ENCODE measurements at places on chromosomes 12 and 14.

DNA sequence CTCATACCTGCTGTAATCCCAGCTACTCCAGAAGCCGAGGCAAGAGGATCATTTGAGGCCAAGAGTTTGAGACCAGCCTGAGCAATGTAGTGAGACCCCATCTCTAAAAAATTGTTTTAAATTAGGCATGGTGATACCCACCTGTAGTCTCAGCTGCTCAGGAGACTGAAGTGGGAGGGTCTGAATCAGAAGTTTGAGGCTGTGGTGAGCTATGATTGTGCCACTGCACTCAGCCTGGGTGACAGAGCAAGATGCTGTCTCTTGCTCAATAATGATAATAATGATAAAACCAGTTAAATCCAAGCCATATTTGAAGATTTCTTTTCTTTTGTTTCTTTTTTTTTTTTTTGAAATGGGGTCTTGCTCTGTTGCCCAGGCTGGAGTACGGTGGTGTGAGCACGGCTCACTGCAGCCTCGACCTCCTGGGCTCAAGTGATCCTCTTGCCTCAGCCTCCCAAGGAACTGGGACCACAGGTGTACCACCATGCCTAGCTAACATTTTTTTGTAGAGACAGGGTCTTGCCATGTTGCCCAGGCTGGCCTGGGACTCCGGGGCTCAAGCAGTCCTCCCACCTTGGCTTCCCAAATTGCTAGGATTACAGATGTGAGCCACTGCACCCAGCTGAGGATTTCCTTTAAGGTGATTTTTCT, 12.8 kb downstream of the PSMA6 start:
- no peak for DNase-seq

- no peak for DNase-seq
Measured at GRCh38 chr14:77241955-77242354, 29.1 kb downstream of the NGB start.

GRCh38 chr12:9406564-9407424, 198.6 kb upstream of the PZP start:
- no peak for DNase-seq

DNA sequence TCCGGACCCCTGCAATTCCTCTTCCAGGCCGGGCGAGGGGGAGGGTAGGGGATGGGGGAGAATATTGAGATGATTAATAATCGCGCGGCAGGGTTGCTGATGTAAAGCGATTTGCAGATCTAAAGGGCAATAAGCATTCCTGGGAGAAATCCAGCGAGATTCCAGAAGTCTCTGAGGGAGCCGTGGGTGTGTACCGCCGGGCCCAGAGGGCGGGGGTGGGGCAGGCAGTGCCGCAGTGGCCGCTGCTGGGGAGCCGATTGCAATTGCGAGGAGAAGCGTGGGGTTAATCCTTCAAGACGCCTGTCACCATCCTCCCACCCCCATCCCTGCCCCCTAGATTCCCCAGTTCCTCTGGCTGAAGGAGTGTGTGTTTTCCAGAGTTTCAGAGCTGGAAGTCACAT, 16.4 kb downstream of the FOS start:
- peak; percentile 27 for DNase-seq

GRCh38 chr14:92892589-92892988, 30.4 kb upstream of the CHGA start:
- DNase-seq = no peak

GRCh38 chr12:14767617-14768016, 35.7 kb downstream of the WBP11 start:
- DNase-seq = no peak

DNA sequence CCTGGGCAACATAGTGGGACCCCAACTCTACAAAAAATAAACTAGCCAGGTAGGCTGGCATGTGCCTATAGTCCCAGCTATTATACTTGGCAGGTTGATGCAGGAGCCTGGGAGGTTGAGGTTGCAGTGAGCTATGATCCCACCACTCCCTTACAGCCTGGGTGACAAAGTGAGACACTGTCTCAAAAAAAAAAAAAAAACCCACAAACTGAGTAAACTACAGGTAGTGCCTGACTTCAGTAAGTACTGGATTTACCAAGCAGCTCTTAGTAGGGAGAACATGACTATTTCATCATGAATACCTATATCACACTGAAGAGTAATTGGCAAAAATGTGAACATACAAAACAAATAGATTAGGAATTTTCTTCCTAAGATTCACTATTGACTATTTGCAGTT, 32.4 kb upstream of the AP4S1 start:
- no peak for DNase-seq

DNA sequence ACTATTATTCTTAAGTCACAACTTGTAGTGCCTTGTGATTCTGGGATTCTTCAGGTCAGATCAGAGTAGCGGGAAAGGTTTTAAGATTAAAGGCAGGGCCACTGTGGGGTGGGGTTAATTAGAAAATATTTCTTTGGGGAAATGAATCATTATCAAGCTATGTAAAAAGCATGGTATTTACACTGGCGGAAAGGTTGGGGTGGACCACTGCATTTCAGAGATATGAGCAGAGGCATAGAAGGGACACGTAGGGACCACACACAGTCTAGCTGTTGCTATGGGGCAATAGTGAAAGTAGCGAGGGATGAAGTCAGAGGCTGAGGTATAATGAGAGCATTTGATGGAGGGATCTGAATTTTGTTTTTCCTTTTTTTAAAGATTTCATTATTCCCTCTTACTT, 31.7 kb upstream of the KCNH3 start:
- no peak for DNase-seq

- no peak for DNase-seq
Measured at GRCh38 chr12:49955899-49956662, 5.5 kb downstream of the AQP2 start.

DNA sequence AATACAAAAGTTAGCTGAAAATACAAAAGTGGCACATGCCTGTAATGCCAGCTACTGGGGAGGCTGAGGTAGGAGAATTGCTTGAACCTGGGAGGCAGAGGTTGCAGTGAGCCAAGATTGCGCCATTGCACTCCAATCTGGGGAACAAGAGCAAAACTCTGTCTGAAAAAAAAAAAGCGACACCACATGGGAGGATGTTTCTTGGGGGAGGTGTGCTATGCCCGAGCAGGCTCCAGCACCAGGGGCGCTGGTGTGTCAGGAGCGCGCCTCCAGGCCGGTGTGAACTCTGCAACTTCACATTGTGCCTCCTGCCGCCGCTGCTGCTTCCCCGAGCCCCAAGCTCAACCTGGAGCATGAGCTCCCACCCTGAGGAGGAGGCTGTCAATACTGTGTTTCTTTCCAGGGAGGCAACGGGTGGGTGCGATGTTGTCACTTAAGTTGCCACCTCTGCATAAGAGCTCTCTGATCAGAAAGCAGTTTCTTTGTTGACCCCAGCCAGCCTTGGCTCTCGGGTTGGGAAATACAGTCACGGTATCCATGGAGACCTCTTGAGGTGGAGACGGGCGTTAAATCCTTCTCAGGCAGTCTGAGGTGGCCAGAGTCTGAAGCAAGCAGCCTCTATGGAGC, 18.9 kb downstream of the DEGS2 start:
- no peak for DNase-seq

- no peak for DNase-seq
Measured at GRCh38 chr12:3740480-3741231, 12.3 kb downstream of the CRACR2A start.

DNA sequence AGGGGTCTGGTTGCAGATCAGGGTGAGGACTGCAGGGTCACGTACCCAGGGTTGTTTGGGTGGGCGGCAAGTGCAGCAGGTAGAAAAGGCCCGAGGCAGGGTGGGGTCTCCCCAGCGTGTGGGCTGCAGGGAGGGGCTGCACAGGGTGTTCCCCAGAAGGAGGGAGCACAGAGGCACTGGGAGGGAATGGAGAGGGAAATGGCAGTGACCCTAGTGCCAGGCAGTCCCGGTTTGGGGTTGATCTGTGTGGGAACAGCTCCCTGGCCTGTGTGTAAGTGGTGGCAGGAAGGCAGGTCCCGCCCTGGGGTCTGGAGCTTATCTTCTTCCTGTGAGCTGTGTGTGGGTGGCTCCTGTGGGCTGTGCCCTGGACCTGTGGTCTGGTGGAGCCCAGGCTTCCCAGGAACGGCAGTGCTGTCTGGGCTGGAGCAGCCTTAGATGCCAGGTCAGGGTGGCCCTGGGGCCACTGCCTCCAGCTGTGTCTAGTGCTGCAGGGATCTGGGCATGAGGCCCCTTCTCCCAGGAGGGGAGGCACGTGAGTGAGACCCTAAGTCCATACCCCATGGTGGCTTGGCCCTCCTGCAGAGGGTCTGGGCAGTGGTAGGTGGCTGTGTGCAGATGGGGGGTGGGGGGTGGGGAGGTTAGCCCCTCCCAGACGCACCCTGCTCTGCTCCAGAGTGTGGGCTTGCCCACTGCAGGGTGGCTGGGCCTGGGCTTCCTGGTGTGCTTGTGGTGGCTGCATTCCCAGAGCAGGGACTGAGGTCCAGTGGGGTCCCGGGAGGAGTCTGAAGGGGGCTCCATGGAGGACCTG, 363.5 kb downstream of the TMEM121 start:
- DNase-seq = no peak

- DNase-seq = no peak
Measured at GRCh38 chr12:70154087-70154638, 89.1 kb upstream of the CNOT2 start.

GRCh38 chr14:91368776-91369416, 48.7 kb downstream of the CCDC88C start:
- no peak for DNase-seq

- DNase-seq = no peak
Measured at GRCh38 chr14:105866841-105867321, 340.5 kb downstream of the TMEM121 start.

- peak; percentile 29 for DNase-seq
Measured at GRCh38 chr12:76030341-76031080, 1.1 kb downstream of the PHLDA1 start.

GRCh38 chr14:91737619-91738018, 5.7 kb upstream of the CATSPERB start:
- no peak for DNase-seq

DNA sequence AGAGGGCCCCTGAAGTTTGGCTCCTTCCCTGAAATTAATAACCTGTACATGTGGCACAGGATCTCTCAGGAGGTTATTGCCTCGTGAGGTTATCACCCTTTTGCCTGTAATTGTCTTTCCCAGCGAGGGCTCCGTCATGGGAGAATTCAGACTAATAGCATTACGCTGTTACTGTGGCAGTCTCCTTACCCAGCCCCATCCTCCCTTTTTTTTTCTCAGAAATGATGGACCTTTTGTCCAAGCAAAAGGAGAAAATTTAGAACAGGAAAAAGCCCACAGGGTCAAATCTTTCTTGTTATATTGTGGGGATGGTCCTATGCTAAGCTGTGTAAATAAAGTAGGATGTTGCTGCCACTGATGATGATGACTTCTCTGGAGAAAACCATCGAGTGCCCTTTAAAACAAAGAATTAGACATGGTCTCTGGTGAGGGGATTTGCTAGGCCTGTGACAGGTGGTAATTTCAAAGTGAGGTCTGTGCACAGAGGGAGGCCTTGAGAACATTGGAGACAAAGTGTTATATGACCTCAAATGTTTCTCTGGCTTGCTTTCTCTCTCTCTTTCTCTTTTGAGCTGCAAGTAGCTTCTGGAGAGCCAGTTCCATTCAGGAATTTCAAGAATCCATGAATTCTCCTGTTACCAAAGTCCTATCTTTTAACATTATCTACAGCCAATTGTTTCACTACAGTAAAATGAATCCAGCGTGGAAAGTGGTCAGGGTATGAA, 357.2 kb downstream of the BMP4 start:
- DNase-seq = no peak

DNA sequence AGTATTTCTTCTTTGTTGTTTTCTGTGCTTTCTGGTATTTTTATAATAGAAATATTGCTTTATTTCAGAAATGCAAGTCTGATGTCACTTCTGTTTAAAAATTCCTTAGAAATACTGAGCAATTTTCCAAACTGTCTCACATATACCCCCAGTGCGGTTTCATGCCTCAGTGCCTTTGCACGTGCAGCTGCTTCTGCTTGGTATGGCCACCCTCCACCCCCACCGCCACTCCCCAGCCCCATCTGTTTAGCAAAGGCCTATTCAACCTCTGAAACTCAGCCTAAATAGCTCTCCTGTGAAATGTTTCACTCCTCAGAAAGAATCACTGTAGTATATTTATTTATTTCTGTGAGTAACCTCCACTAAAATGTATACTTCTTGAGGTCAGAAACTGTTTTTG, 52.3 kb downstream of the PPM1H start:
- no peak for DNase-seq

- DNase-seq = no peak
Measured at GRCh38 chr14:33350366-33350990, 411.8 kb downstream of the NPAS3 start.

DNA sequence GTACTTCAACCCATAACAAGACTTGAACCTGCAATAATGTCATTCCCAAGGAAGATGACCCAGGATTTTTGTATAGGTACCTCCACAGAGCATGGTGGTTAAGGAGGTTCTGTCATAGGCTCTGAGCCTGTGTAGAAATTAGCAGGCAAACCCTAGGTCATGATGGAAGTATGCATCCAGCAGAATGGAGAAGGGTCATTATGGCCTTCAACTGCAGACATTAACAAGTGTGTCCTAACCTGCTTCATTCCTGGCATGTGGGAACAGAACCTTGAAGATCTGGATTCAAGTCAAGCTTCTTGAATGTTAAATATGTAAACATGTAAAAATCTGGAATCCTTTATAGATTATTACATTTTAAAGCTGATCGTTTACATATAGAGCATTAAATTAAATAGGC, 116.2 kb upstream of the SLC38A4 start:
- DNase-seq = no peak

GRCh38 chr12:7916936-7917335, 19.1 kb downstream of the SLC2A3 start:
- DNase-seq = no peak

DNA sequence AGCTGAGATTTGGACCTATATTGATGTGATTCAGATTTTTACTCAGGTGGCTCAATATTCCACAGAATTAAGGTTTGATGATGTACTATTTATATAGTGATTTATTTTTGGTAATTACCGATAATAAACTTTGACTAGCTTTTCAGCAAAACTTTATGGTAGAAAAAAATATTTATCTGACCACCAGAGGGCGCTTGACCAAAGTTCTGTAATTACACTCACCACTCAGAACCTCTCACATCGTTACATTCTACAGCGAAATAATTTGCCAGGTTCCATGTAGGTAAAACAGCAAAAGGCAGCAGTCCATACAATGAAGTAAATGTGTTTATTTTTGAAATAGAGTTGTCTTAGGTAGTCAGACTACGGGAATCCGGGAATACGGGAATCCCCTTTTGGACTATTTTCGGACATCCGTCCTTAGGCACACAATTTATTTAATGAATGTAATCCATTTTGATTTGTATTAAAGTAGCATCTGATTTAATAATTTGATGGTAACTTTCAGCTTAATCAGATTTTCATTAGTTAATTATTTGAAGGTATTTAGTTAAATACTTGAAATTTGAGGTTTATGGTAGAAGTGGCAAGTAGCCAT, 143.0 kb upstream of the DDHD1 start:
- DNase-seq = no peak

DNA sequence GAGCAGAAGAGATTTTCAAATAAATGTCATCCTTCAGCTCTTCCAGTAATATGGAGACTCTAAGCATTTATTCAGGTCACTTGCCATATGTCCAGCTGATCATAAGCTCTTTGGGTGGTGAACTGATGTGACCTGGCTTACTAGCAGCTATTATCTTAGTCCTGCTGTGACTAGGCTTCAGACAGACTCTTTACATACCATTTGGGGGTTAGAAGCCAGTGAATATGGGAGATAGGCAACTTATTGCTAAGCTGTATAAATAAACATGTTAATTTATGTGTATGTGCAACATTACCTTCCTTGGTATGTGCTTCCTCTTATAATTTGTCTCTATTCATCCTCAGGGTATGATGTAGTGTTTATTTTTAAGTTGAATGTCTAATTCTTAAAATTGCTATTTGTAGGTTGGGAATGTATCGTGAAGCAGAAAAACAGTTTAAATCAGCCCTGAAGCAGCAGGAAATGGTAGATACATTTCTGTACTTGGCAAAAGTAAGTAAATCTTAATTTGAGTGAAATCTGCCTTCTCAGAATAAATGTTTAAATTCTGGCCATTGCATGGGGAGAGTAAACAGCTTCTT, 32.4 kb downstream of the TTC8 start:
- no peak for DNase-seq
